ENCODE measurements at places on chromosomes 2 and 18. TPM values are rescaled to one million over a fixed set of nuclear protein-coding genes. Genes with fewer than 3 reads are reported as not detected.
A peak's percentile ranks its signal among the peaks of the same experiment; 100 is the strongest.

The ZC3H8 gene
- 4.9 TPM for total RNA-seq

The GRHL1 gene
- total RNA-seq, result 31.8 TPM

GRCh38 chr2:12102679-12103078, 356.2 kb downstream of the LPIN1 start:
- no peak for DNase-seq
- no peaks in the 10 kb centered on the region for H3K4me1 ChIP-seq
- no peak overlapping the region for H3K27ac ChIP-seq
- no peaks in the 10 kb centered on the region for H3K36me3 ChIP-seq

- H3K4me1 ChIP-seq, result peaks cover 9% of the 10 kb centered on the region
- DNase-seq, result no peak
- no peak overlapping the region for H3K4me3 ChIP-seq
- H3K36me3 ChIP-seq, result no peaks in the 10 kb centered on the region
Measured at GRCh38 chr18:57747809-57748680, 55.1 kb downstream of the ATP8B1 start.

GRCh38 chr2:203682688-203683130, 23.7 kb upstream of the CD28 start:
- peak overlapping the region; percentile 3 for H3K27ac ChIP-seq
- no peaks in the 10 kb centered on the region for H3K36me3 ChIP-seq
- H3K4me1 ChIP-seq, result no peaks in the 10 kb centered on the region
- H3K27me3 ChIP-seq, result no peaks in the 10 kb centered on the region

DNA sequence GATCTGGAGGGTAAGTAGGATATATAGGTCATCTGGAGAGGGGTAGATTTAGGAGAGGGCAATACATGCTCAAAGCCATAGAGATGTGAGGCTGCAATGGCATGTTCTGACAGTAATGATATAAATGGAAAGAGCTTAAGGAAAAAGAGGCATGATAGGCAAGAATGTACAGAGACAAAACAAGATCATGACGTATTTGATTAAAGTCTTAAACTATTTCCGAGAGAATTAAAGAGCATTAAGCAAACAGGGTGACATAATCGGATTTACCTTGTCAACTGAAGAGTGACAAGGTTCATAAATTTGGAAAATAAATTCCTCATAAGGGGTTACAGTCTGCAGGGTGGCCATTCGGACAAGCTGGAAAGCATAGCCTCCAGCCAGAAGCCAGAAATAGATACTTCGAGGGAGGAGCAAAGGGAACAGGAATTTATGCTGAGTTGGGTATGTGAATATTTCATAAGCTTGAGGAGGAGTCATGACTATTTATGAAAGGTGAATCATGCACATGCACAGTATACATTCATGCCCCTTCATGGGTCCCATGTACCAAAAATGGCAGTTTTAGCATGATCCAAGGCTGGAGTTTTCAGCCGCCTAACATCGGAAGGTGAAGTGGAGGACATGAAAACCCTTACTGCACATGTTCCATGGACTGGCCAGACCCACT, 396.2 kb upstream of the VWC2L start:
- H3K27me3 ChIP-seq, result no peaks in the 10 kb centered on the region
- DNase-seq, result no peak
- no peaks in the 10 kb centered on the region for H3K4me1 ChIP-seq
- H3K4me3 ChIP-seq, result no peak overlapping the region
- no peaks in the 10 kb centered on the region for H3K36me3 ChIP-seq

- no peak overlapping the region for H3K27ac ChIP-seq
- H3K27me3 ChIP-seq, result no peaks in the 10 kb centered on the region
- no peaks in the 10 kb centered on the region for H3K4me1 ChIP-seq
- no peaks in the 10 kb centered on the region for H3K36me3 ChIP-seq
- DNase-seq, result no peak
Measured at GRCh38 chr2:204264621-204265140, 280.6 kb upstream of the PARD3B start.

The TMEM131 gene
- total RNA-seq, result 40.6 TPM

- H3K4me1 ChIP-seq, result no peaks in the 10 kb centered on the region
- no peaks in the 10 kb centered on the region for H3K36me3 ChIP-seq
- no peak for DNase-seq
- H3K27me3 ChIP-seq, result no peaks in the 10 kb centered on the region
- no peak overlapping the region for H3K4me3 ChIP-seq
Measured at GRCh38 chr2:181036848-181037603, 56.6 kb downstream of the UBE2E3 start.

The TMEM37 gene
- 1.7 TPM for total RNA-seq

The SF3B1 gene
- 197 TPM for total RNA-seq

GRCh38 chr18:47975105-47975504, 44.6 kb upstream of the SMAD2 start:
- H3K27me3 ChIP-seq, result no peaks in the 10 kb centered on the region
- H3K4me1 ChIP-seq, result no peaks in the 10 kb centered on the region
- no peak for DNase-seq
- H3K4me3 ChIP-seq, result no peak overlapping the region
- no peak overlapping the region for H3K27ac ChIP-seq

DNA sequence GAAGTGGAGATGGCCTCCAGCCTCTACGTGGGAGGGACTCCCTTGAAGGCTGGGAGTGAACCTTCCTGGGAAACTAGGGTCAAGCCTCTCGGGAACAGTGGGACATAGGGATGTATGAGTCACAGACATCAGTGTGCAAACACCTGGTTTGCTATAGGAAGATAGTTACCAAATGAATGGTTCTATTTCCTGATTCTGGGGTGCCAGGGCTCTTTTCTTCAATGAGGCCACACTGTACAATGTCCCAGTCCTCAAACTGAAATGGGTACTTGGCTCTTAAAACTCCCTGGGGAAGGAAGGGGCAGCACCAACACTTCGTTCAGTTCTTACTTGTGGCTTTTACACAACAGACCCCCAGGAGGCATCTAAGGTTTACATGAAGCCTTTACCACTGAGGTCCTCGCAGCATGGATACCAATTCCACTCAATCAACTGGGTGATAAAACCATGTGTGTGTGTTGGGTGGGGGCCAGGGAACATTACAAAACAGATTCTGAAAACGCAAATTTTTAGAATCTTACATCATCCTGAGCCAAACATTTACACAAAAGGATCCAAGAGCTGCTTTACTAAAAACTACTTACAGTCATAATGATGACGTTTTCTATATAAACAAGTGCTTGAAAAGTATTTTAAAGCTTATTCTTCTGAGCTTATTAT, 10.4 kb downstream of the ERFE start:
- no peaks in the 10 kb centered on the region for H3K4me1 ChIP-seq
- H3K27ac ChIP-seq, result peak overlapping the region; percentile 2
- H3K27me3 ChIP-seq, result no peaks in the 10 kb centered on the region
- H3K4me3 ChIP-seq, result no peak overlapping the region
- no peaks in the 10 kb centered on the region for H3K36me3 ChIP-seq
- DNase-seq, result no peak

DNA sequence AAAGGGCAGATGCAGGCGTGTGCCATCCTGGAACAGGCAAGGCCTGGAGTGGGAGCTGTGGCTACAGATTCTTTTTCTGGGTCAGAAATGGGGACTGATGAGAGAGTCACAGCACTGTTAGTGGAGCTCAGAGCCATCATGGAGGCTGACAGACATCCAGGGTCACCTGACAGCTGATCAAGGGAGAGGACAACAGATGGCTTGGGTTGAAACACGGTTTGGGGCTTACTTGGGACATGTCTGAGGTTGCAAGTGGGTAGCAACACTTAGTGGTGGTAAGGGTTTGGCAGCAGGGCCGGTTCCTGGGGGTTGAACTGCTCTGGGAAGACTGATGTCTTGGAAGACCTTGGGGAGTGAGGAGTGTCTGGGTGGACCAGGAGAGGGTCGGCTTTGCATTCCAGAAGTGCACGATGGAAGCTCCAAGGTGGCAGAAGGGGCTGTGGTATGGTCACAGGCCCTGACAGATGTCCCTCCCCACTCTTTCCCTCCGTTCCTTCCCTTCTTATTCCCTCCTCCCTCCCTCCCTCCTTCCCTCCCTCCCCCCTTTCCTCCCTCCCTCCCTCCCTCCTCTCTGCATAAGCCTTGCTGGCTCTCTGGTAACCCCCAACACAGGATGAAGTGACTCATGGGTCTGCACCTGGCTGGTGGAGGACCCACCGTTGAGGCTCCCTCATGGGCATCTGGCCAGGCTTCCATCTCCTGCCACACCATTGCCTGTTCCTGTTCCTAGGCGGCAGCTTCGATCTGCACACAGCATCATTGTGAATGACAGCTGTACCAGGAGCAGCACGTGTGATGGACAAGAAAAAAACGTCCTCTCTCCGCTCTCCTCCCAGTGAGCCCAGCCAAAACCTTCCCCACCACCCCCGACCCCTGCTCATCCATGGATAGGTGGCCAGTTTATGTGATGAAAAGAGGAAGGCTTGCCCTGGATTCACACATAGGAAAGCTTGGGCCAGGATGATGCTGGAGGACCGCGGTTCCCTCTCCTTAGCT, 63.8 kb upstream of the RPL31 start:
- no peaks in the 10 kb centered on the region for H3K4me1 ChIP-seq
- no peaks in the 10 kb centered on the region for H3K27me3 ChIP-seq
- H3K27ac ChIP-seq, result no peak overlapping the region
- H3K4me3 ChIP-seq, result no peak overlapping the region
- no peak for DNase-seq
- no peaks in the 10 kb centered on the region for H3K36me3 ChIP-seq

The GCG gene
- total RNA-seq, result 1.6 TPM

DNA sequence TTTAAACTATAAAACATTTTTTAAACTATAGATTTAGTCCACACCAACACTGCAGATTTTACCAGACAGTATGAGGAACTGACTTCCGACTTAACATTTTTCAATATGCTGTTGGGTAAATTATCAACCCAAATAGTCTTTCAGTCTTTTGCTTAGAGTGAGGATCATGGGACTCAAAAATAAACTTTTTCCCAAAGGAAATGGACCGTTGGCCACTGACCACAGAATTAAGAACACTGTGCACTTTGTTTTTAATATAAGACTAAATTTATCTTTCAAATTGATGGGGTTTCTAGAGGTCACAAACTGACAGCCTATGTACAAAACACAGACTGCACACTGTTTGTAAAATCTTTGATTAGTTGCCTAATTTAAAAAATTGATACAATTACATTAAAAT, 44.9 kb downstream of the FIGN start:
- no peaks in the 10 kb centered on the region for H3K27me3 ChIP-seq
- no peak overlapping the region for H3K4me3 ChIP-seq
- peak overlapping the region; percentile 39 for H3K27ac ChIP-seq
- H3K36me3 ChIP-seq, result no peaks in the 10 kb centered on the region

The PPP1R1C gene
- total RNA-seq, result 9.1 TPM

The IL1A gene
- 27.4 TPM for total RNA-seq

The TM4SF20 gene
- not detected for total RNA-seq

DNA sequence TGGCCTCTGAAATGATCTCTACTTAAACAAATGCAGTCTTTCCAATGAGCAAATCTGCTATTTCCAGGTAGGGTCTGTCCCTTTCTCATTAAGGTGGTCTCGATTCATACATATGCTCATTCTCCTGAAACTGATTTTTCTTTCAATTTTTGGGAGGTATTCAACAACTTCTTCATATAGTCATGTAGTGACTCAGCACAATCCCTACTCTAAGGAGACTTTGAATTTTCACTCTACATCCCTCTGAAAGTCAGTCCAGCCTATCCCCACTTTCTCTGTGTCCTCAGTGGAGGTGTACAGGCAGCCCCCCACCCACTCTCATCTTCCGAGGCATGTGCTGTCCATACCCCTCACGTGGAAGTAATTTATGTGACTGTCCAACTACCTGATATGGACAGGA, 99.9 kb upstream of the ACAA2 start:
- H3K27me3 ChIP-seq, result no peaks in the 10 kb centered on the region
- no peaks in the 10 kb centered on the region for H3K36me3 ChIP-seq
- H3K4me3 ChIP-seq, result no peak overlapping the region
- no peak overlapping the region for H3K27ac ChIP-seq

DNA sequence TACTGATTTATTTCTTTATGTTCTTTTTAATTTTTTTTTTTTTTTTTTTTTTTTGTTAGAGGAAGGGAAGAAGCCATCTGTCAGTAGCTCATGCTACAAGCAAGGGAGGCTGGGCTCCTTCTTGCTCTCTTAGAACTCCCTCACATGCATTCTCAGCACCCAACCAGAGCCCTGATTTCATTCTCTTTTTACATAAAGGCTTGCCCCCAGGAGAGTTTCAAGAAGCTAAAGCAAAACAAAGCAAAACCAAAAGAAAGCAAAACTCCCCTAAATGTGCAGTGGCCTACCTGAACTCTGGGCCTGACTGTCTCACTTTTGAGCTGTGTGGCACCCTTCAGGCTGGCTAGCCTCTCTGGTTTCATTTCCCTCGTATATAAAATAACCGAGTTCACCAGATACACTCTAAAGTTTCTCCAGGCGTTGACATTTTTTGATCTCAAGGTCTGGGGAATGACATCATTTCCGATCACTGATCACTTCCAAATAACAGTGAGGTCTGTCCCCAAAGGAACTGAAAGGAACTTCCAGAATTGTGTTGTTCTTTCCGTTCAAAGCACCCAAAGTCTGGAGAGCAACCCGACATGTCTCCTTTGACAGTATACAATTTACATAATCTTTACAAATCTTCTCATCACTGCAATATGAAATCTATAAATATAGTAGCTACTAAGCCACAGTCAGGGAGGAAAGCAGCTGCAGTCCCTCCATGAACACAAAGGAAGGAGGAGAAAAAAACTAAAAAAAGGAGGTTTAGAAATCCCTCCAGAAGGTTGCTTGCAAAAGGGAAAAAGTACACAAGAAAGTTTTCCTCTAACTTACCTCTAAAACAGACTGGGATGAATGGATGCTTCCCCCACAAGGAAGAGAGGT, 145.6 kb upstream of the NCK2 start:
- no peak overlapping the region for H3K4me3 ChIP-seq
- no peak overlapping the region for H3K27ac ChIP-seq
- H3K36me3 ChIP-seq, result no peaks in the 10 kb centered on the region
- no peaks in the 10 kb centered on the region for H3K4me1 ChIP-seq
- H3K27me3 ChIP-seq, result no peaks in the 10 kb centered on the region

DNA sequence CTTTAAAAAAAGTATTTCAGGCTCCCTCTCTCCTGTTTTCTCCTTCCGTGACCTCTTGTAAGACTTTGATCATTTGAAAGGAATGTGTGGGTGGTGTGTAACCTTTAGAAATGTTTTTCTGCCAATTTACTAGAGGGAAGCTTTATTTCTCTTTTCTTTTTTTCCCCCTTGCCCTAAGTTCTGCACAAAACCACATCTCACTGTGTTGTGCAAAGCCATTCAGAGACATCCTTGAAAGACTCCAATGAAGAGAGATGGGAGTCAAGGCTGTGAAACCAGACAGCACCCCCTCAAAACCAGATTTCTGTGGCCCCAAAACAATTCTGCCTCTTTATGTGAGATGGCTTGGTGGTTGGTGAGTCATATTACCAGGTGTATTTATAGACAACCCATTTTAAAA, 184.6 kb upstream of the ERBB4 start:
- DNase-seq, result no peak
- H3K27ac ChIP-seq, result no peak overlapping the region
- H3K27me3 ChIP-seq, result no peaks in the 10 kb centered on the region
- no peaks in the 10 kb centered on the region for H3K4me1 ChIP-seq
- H3K36me3 ChIP-seq, result no peaks in the 10 kb centered on the region

The CCDC150 gene
- 0.50 TPM for total RNA-seq

DNA sequence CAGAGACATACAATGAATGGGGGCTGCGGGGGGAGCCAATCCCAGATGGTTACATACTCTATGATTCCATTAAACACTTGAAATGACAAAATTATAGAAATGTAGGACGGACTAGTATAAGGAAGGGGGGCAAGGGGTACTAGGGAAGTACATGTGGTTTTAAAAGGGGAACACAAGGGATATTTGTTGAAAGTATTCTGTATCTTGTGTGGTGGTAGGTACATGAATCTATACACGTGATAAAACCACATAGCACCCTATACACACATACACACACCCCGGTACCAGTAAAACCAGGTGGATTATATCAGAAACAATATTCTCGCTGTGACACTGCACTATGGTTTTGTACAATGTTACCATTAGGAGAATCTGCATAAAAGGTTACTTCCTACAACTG, 45.4 kb downstream of the ASXL2 start:
- H3K36me3 ChIP-seq, result no peaks in the 10 kb centered on the region
- H3K27me3 ChIP-seq, result no peaks in the 10 kb centered on the region
- DNase-seq, result no peak
- H3K27ac ChIP-seq, result no peak overlapping the region

The CPS1 gene
- 15.8 TPM for total RNA-seq
